Fibroblast of skin of right quadriceps (primary cell): ENCODE measurements at places on chromosomes 11 and 22.

GRCh38 chr22:38262051-38262795, 10.6 kb downstream of the TMEM184B start:
- DNase-seq, result no peak

- no peak for DNase-seq
Observed at GRCh38 chr11:87575088-87575487, 537.4 kb downstream of the TMEM135 start.

GRCh38 chr11:96055706-96056387, 131.9 kb upstream of the MTMR2 start:
- peak; percentile 85 for DNase-seq

- no peak for DNase-seq
Observed at GRCh38 chr22:30307041-30307574, 17.8 kb upstream of the CASTOR1 start.

DNA sequence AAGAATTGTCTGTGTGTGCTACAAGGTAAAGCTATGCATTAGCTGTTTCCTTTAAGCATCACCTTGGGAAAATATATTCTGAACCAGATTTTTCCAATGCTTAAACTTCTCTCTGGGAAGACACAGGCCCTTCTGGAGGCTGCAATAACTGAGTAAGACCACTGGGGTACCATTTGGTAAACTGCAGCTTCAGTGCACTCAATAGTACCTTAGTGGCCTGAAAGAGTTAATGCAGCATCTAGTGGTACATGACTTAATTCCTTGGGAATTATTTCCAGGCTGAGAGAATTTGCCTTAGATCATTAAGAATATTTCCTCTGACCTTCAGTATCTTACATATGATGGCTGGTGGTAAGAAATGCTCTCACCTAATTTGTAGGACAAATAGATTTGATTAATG, 727.4 kb downstream of the DLG2 start:
- peak; percentile 42 for DNase-seq
